ENCODE measurements at places on chromosomes 11 and 22.

DNA sequence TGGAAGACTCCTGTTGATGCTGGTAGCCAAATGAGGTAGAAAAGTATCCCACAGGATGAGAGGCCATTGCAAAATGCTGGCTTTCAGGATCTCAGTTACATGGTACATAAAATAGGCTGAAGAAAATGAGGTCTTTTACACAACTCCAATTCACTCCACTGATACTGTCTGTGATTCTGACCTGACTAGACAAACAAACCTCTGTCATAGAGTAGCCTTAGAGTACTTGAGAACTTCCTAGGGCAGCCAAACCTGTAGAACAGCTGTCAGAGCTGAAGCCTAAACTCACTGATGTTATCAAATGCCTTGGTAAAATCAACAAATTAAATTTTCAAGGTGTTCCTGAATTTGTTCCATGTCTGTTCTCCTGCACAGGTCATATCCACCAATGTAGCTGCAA is 26.2 kb upstream of the POGLUT3 start:
- DNase-seq, result no peak

DNA sequence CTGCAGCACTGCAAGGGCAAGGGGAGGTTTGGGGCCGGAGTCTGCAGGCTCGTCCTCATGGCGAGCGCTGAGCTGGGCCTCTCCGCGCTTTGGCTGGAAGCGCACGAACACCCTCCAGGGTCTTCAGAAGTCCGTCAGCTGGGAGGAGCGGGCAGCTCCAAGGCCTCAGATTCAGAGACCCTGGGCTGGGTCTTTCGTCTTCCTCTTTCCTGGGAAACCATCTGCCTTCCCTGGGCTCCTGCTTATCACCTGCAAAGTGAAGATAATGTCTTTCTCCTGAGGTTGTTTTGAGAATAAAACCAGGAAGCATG is 525.6 kb downstream of the BRD1 start:
- no peak for DNase-seq

DNA sequence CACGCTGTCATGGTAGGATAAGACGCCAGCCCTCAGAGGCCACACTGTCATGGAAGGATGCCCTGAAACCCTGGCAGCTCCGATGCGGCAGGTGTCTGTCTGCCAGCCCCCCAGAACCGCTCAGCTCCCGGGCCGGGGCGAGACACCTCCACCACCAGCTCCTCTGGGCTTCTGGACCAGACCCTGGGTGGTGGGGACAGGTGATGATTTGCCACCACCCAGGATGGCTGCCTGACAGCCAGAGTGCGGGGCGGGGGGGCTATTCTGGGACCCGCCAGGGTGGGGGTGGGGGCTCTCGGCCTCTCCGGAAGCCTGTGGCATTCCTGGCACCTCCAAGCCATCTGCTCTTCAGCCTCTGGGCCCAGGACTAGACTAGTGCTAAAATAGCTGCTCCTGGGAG is 9.4 kb downstream of the PHLDA2 start:
- no peak for DNase-seq

DNA sequence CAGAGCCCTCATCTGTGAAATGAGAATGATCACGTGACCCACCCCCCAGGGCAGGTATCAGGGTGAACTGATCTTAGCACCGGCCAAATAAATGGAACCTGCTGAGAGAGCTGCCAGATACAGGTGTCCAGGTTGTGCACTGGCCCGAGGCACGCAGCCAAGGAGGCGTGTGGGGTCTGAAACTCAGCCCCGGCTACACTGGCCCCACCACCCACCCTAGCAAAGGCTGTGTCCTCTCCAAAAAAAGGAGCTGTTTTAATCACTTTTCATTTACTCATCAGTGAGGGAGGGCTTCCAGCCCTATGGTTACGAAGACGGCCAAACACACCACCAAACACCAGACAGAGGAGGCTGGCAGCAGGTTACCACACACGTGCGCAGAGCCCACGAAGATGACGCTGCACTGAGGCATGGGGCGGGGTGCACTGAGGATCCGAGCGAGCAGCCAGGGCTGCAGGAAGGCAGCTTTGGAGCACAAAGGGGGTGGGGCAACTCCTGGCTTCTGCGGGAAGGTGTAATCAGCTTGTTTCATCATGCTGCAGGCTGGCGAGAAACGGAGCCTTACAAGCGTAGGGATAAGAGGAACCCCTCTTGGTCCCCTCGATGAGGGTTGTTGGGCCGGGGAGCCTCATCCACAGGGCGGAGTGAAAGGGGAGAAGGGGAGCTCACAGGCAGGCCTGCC is 19.5 kb upstream of the SLC22A12 start:
- DNase-seq, result no peak

GRCh38 chr11:131764649-131765048 is 394.2 kb downstream of the NTM start:
- DNase-seq, result no peak

DNA sequence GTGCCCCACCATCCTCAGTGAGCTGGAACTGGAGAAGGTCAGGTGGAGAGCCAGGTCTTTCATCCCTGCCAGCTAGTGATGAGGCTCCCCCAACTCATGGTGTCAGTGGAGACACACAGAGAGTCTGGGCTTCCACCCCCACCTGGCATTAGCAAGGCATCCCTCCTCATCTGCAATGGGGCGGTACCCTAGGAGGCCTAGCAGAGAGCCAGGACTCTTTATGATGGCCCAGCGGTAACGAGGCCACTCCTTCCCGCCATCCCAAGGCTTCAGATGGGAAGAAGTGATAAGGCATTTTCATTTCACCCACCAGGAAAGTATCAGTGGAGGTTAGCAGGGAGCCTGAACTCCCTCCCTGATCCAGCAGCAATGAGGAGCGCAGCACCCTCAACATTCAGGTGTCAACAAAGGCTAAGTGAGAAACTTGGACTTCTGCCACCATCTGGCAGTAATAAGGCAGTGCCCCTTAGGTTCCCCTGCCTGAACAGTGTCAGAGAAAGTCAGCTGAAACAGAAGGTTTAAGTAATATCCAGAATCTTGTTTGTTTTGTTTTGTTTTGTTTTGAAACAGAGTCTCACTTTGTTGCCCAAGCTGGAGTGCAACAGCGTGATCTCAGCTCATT is 40.5 kb upstream of the FBLN1 start:
- DNase-seq, result no peak

DNA sequence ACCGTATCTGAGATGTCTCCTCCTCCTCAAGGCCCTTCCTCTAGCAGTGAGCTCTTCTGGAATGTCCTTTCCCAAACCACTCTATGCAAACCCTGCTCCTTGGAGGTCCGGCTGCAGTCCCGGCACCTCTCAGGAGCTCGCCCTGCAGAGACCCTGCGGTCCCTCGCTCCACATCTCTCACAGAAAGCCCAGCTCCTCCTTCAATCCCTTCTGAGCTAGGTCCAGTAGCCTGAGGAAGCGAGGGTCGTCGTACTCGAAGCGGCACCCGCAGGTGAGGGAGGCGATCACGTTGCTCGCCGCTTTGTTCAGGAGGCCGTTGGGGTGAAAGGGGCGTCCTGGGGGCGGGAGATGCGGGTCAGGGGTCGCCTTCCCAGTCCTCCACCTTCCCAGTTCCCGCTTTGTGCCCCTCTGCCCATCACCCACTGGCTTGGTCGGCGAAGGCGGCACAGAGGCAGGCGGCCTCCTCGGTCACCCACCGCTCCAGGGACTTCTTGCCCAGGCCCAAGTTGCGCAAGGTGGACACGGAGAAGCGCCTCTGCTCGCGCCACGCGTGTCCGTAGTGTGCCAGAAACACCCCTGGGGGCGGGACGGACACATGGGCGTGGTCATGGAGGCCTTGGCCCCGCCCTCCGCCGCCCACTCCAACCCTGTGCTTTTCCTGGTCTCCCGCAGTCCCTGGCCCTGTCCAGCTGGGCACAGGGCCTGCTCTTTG is 21.5 kb upstream of the CYP2D6 start:
- no peak for DNase-seq

- no peak for DNase-seq
Observed at GRCh38 chr22:40367342-40367741, 3.1 kb upstream of the SGSM3 start.

GRCh38 chr11:31960126-31960525 is 130.7 kb upstream of the RCN1 start:
- no peak for DNase-seq

GRCh38 chr11:9905960-9906791 is 242.3 kb downstream of the SWAP70 start:
- no peak for DNase-seq

DNA sequence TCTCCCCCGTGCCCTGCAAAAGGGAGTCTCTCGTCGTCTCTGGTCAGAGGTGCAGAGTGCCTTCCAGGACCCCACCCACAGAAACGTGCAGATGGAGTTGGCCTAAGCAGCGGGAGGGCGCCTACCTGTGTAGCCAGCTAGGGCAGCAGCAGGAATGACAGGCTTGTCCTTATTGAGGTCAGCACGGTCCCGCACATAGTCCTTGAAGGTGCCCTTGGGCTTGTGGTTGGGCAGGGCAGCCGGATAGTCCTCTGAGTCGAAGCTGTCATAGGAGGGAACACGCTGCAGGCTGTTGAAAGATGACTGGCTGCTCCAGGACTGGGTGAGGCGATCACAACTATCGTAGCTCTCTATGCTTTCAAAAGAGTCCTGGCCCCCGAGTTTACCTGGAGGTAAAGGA is 107.3 kb downstream of the ETS1 start:
- no peak for DNase-seq

DNA sequence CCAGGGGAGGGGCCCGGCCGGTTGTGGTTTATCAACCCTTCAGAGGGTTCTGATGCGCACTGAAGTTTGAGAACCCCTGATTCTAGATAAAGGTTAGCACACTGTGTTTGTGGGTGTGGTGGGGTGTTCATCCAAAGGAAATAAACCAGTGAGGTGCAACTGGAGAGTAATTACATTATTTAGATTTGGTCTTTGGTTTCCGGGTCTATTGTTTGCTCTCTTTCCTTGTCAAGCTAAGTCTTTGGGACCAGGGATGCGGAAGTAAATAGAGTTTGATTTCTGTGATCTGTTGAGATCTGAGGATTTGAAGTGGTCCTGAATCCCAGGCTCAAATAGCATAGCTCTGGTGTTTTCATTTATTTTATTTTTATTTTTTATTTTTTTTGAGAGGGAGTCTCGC is 50.5 kb upstream of the CLMP start:
- DNase-seq, result no peak

- no peak for DNase-seq
Observed at GRCh38 chr22:50489363-50490243, 2.9 kb downstream of the MIOX start.

DNA sequence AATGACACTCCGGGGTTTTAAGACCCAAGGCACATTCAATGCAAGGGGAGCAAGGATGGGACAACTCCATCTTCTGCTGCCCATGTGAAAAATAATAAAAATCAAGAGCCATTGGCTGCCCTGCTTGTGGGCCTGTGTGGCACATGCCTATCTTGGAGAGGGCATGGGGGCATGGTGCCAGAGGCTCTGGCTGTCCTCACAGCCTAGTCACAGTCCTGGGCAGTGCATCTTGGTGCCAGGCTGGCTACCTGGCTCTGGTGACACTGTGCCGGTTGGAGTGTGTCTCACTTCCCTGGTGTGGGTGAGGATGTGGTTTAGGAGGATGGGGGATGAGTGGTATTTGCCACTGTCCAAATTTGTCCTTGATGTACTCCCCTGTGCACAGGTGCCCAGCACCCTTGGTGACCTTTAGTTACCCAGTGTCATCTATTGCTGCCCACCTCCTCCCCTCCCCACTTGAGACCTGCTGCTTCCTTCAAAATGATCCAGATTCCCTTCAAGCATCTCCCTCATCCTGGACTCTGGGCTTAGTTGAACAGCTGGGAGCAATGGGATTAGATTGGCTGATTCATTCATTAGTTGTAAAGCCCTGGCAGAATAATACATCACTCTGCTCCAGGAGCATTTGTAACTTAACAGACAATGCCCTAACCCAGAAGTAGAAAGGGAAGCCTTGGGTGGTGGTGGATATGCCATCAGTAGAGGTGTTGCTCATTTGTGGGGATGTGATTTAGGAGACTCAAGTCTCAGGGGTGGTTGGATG is 4.6 kb downstream of the TMEM86A start:
- DNase-seq, result no peak

GRCh38 chr22:40156001-40156516 is 21.7 kb upstream of the TNRC6B start:
- no peak for DNase-seq

- no peak for DNase-seq
Observed at GRCh38 chr22:28369854-28370253, 309.8 kb downstream of the TTC28 start.

GRCh38 chr11:131713529-131714134 is 343.2 kb downstream of the NTM start:
- DNase-seq, result no peak

- no peak for DNase-seq
Observed at GRCh38 chr11:80505771-80506170, 1064.9 kb upstream of the TENM4 start.

- DNase-seq, result no peak
Observed at GRCh38 chr11:35566181-35566580, 40.8 kb upstream of the PAMR1 start.

GRCh38 chr11:90803831-90804230 is 581.0 kb upstream of the CHORDC1 start:
- no peak for DNase-seq

- no peak for DNase-seq
Observed at GRCh38 chr11:3623121-3623520, 18.7 kb downstream of the ART5 start.

DNA sequence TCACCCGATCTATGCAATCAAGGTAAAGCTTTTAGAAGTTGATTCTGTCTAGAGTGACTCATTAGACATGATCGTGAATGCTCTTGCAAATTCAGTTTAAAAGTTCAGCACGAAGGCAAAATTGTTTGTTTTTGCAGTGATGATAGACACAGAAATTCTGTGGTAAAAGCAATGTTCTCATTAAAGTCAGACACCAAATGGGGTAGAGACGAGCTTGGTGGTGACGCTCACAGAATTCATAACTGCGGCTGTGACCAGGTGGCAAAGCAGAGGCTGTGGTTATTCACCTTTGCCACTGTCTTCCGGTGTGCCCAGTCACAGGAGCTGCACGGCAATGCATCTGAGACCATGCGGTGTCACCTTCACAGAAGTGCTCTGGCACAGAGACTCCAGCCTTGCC is 83.4 kb downstream of the WNT7B start:
- no peak for DNase-seq

- no peak for DNase-seq
Observed at GRCh38 chr22:37951305-37951704, 2.1 kb downstream of the C22orf23 start.

DNA sequence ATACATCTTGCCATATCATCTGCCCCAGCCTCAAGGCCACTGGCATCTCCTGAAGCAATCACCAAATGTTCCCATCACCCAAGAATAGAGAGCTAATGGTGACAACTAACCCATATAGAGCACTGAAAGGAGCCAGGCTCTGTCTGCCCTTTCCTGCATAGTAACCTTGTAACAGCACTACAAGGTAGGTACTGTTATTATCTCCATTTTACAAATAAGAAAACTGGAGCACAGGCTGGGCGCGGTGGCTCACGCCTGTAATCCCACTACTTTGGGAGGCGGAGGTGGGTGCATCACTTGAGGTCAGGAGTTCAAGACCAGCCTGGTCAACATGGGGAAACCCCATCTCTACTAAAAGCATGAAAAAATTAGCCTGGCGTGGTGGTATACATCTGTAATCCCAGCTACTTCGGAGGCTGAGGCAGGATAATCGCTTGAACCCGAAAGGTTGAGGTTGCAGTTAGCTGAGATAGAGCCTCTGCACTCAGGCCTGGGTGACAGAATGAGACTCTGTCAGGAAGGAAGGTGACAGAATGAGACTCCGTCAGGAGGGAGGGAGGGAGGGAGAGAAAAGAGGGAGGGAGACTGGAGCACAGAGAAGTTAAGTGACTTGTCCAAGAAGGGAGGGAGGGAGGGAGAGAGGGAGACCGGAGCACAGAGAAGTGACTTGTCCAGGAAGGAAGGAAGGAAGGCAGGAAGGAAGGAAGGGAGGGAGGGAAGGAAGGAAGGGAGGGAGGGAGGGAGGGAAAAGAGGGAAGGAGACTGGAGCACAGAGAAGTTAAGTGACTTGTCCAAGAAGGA is 2.2 kb downstream of the SLC35F2 start:
- no peak for DNase-seq

All from stimulated activated CD4-positive, alpha-beta T cell treated with anti-CD3 and anti-CD28 coated beads, Interleukin-1b, Interleukin-23, amount 100 ng/mL, for 48 hours (primary cell).